ENCODE measurements at places on chromosomes 2 and 18.

GRCh38 chr2:233273120-233273519, 21.6 kb downstream of the ATG16L1 start:
- no peak for DNase-seq

DNA sequence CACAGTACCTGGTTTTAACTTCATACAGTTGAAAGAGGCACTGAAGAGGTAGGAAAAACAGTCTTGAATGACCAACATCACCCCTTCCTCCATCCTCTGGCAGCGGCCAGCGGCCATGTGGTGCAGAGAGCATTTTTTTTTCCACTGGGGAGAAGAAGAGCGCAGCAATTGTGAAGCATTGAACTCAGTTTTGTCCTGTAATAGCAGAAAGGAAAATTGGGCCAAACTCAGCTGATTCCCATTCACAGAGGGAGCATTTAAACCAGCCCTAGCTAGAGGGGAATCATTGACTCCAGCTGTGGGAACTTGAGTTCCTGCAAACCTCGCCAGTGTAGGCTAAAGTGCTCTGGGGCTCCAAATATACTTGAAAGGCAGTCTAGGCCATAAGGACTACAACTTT, 316.6 kb upstream of the CHST9 start:
- no peak for DNase-seq

DNA sequence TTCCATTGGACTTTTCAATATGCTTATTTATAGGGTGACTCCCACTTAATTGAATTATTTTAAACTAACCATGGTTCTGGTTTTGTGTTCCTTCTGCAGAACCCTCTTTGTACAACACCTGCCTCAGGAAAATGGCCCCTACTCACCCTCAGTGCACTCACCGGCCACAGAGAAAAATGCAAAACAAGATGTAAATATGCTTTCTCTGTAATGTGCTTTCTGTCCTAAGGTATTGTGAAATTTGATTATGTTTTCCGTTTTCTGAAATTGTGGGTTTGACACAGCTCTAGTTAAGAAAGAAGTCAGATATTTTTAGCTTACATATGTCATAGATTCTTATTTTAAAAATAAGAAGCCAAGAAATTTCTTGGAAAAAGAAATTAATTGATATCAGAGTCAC, 357.7 kb upstream of the SMIM21 start:
- no peak for DNase-seq

- no peak for DNase-seq
These were observed 25.4 kb upstream of the RAB27B start for GRCh38 chr18:54802686-54803395.

DNA sequence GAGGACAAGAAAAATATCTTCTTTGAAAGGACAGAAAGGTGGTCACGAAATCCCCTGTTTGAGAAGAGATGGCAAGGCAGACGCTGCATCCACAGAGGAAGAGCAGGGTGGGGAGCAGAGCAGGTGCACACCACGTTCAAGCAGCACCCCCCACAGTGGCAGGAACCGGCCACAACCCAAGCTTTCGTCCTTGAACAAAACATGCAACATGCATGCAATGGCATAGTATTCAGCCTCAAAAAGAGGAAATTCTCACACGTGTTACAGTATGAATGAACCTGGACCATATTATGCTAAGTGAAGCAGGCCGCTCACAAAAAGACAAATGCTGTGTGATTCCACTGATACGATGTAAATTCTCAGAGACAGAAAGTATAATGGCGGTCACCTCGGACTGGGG, 51.4 kb downstream of the CMPK2 start:
- DNase-seq: no peak

GRCh38 chr2:135839713-135840112, 2.7 kb upstream of the LCT start:
- DNase-seq: no peak

- DNase-seq: no peak
These were observed 21.2 kb downstream of the DYNAP start for GRCh38 chr18:54612237-54612636.

DNA sequence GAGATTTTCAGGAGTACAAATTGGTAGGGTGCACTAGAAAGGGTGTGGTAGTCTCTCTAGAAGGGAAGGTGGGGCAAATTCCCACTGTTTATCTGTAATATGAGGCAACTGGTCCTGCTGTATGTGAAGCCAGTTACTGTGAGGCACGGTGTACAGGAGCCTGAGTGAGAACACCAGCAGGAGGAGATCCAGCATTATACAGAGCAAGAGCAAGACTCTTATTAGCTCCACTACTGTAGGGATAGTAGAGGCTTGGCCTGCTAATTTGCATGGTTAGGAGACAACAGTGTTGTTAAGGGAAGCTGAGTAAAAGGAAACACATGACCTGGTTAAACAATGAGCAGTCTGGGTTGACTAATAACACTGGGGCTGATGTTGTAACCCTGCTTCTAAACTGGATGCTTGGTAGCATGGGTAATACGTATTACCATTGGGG, 76.3 kb upstream of the WDSUB1 start:
- DNase-seq: no peak

GRCh38 chr2:169767243-169767888, 31.3 kb upstream of the SSB start:
- peak; percentile 0 for DNase-seq

DNA sequence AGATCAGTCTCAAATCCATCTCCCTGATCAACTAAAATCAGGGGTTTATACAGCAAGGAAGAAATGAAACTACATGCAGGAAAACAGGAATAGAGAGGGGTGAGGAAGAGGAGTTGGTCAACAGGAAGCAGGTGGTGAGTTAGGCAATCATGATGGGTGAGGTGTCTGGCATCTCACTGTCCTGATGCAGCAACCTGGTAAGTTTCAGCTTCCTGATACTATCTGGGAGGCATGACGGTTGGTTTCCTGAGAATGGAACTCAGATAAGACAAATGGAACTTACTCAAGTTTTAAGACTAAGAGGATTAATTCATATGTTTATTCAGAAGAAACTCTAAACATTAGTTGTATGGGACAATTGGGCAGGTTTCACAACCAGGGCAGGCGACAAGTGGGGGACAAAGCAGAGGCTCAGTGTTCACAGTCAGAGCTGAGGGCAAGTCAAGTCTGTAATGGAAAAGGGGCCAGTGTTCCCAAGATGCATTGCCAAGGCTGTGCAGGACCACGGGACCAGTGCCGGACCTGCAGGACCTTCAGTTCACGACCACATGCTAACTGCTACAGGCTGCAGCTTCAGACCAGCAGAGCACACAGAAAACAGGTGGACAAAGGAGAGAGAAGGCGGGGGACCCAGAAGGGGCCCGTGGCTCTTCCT, 17.7 kb upstream of the GALM start:
- no peak for DNase-seq

DNA sequence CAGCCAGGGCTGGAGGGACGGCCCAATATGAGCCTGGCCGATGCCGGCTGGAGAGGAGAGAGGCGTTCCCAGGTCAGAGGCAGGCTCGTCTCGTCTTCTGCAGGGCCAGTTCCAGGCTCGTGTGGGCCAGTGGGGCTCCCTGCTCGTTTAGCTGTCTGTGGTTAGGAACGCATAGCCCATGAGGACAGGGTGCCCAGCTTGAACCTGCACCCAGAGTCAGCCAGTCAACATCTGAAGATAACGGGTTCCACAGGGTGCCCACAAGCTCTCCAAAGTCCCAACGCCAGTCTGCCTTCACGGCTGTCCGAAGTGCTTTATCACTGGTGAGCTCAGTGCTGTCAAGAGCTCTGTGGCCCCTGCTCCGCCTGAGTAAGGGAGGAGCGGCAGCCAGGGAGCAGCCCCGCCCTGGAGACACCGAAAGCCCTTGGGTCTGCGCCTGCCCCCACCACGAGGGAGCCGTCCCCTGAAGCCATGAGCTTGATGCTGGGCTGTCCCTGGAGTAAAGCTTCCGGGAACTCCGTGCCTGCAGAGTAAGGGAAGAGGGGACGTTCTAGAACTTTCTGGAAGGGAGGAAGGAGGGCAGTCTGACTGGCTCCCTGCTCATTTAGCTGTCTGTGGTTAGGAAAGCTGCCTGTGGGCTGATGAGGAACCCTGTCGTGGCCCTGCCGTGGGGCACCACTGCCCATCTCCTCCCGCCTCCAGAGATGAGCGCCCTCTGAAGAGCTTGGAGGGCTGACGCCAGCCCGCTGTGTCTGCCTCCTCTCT, 2.7 kb upstream of the HSBP1L1 start:
- DNase-seq: no peak
